ENCODE measurements at places on chromosomes 3 and 15.

GRCh38 chr3:50708620-50709019, 33.9 kb downstream of the DOCK3 start:
- DNase-seq, result no peak

GRCh38 chr3:13245615-13245978, 172.4 kb upstream of the IQSEC1 start:
- DNase-seq, result no peak

GRCh38 chr3:158994386-158994785, 192.5 kb downstream of the MFSD1 start:
- DNase-seq, result no peak

DNA sequence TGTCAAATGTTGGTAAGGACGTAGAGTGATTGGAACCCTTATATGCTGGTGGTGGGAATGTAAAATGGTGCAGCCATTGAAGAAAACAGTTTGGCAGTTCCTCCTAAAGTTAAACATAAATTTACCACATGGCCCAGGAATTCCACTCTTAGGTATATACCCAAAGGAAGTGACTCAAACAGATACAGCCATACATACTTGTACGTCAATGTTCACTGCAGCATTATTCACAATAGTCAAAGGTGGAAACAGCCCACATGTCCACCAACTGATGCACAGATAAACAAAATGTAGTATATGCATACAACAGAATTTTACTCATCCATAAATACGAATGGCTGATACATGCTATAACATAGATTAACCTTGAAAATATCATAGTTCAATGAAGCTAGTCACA, 13.2 kb downstream of the CLASP2 start:
- no peak for DNase-seq

- DNase-seq, result no peak
Observed at GRCh38 chr3:11201251-11202019, 47.1 kb downstream of the HRH1 start.

GRCh38 chr3:82353306-82354171, 592.1 kb upstream of the GBE1 start:
- DNase-seq, result no peak

DNA sequence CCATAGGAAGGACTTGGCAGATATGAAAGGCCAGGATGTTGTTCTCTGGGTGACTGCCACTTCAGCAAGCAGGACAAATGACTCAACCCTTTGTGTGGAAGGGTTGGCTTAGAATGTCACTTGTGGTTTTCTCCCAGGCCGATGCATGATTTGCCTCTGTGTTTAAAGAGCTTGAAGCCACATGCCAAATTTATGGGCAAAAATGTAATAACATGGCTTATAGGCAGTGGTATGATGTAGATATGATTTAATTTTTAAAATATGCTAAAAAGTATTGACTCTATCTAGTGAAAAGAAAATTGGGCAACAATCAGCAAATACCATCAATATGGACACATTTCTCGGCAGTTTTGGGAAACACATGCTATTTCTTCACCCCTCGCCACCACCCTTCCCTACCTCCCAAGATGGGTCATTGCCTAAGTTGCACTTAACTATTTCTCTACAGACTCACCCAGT, 114.6 kb downstream of the CYP19A1 start:
- DNase-seq, result no peak

DNA sequence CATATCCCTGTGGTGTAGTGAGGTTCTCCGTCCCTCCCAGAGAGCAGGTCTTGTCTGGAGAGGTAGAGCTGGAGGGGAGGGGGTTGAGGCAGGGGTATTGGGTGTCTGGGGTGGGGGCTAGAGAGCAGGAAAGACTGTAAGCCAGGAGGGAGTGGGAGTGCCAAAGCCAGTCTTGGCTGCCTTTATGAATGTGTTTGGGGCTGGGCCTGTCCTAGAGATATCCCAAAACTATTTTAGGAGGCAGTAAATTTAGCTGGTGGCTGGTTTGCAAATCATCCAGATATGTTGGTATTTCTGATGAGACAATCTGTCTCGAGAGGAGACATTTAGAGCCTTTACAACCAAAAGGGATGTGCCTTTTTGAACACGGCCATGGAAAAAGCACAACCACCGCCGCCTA, 166.6 kb downstream of the TLE3 start:
- no peak for DNase-seq

DNA sequence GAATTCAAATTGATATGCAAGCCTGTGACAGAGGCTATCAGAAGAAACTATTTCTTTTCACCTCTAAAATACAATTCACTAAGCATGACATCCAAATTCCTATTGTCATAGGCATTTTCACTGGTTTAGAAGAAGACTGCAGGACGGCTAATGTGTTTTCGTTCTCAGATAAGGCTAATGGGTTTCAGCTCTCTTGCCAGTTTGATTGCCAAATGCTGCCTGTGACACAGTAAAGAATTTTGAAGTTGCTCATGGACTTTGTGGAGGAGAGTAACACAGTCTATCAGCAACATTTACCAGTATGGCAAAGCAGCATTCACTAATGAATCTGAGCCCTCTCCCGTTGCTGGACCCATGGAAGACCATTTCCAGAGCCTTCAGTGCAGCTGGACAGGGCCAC, 948.1 kb downstream of the FHIT start:
- DNase-seq, result no peak

GRCh38 chr3:110881069-110881468, 190.5 kb upstream of the NECTIN3 start:
- no peak for DNase-seq

- no peak for DNase-seq
Observed at GRCh38 chr3:152499791-152500385, 231.2 kb downstream of the MBNL1 start.

DNA sequence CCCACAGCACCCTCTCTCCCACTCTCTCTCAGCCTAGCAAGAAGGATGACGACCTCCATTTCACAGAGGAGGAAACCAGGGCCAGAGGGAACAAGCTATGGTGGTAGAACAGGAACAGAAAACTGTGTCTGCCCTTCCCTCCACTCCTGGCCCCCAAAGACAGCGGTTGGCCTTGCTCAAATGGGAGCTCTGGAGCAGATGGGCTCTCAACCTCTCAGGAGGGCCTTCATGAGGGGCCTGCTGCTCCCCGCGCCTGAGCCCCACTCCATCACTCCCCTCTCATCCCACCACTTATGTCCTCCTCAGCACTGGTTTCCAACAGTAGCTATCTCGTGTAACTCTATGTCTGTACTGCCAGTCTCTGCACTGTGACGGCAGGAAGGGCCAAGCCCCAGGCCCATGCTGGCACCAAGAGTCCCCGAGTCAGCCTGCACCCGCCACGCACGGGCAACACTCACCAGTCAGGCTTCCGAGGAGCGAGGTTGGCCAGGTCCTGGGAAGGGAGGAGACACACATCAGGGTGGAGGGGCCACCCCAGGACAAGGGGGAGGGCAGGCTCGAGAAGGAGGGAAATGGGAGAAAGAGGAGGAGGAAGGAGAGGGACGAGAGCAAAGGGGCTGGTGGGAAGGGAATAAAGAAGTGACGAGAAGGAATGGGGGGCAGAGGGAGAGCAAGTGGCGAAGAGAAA, 45.5 kb downstream of the PTH1R start:
- no peak for DNase-seq

GRCh38 chr3:129070086-129070885, 9.7 kb downstream of the GP9 start:
- DNase-seq, result no peak

Data from stimulated activated CD4-positive, alpha-beta T cell treated with anti-CD3 and anti-CD28 coated beads, Interleukin-12 subunit alpha, Interleukin-12 subunit beta, amount 100 ng/mL, for 48 hours (primary cell).